ENCODE measurements at places on chromosomes 5 and 9.

DNA sequence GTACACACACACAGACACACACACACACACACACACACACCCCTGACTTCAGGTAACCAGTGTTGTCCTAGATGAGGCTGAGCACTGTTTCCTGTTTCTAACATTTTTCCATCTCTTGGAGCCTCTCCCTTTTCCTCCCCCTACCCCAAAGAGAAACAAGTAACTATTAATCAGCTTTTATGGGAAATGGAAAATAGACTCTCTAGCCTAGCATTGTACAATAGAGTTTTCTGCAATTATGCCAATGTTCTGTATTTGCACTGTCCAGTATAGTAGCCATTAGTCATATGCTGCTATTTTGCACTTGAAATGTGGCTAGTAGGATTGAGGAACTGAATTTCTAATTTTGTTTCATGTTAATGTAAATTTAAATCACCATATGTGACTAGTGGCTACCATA lies 33.1 kb downstream of the RAB3C start:
- no peak for DNase-seq

DNA sequence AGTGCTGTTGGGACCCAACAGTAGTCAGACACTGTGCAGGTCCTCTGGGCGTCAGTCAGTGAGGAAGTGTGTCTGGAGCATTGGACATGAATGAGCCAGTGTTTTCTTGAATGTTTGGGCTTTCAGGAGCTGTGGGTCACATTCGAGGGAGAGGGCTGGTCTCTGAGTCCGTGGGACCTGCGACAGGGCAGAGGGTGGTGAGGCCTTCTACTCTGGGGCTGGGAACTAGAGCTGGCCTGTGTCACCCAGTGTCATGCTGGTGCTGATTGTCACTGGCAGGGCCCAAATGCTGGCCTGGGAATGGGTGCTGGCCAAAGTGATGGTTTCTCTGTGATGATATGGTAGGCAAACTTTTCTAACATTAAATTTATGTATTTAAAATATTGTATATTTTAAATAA lies 10.3 kb downstream of the POLR1E start:
- DNase-seq: no peak

- no peak for DNase-seq
Measured at GRCh38 chr5:168076561-168076991, 214.9 kb upstream of the WWC1 start.

- DNase-seq: no peak
Measured at GRCh38 chr9:4494332-4494731, 4.1 kb downstream of the SLC1A1 start.

GRCh38 chr5:133945568-133945967 lies 22.9 kb downstream of the C5orf15 start:
- no peak for DNase-seq

- DNase-seq: no peak
Measured at GRCh38 chr9:16884373-16884772, 13.9 kb upstream of the BNC2 start.

GRCh38 chr9:69223605-69224004 lies 49.5 kb downstream of the TJP2 start:
- no peak for DNase-seq

DNA sequence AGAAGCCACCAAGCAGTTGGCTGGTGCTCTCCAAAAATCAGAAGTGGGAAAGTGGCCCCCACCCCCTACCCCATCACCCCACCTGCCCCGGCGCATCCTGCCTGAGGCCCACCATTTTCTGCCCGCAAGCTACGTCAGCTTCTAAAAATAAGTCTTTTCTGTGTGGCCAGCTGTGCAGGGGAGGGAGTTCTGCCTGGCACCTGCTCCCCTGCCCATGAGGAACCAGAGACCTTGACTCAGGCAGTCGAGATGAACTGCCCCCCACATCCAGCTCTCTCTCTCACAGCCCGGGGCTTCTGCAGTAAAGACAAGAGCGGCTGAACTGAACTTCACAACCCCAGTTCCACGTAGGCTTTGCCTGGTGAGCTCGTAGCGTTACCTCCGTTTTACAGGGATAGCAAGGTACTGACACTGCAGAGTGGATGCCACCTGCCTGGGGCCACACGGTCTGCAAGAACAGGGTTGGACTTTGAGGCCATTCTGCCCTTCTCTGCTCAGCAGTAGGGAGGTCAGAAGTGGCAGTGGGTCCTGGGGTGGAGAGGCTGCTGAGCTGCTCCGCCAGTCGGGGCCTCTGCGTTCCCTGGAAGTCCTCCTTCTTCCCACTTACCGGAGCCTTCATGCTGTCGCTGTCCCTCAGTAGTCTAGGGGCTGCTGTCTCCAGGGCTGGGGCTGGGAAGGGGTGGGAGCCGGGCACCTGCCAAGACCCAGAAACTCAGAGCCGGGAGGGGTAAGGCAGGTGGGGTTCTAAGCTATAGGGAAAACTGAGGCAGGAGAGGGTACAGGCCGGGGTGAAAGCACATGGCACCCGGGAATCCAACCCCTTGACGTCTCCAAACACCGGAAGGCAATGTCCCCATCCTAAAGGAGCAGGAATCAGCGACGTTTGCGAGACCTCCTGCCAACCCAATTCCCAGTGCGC lies 781 bp downstream of the ST6GALNAC4 start:
- DNase-seq: no peak

GRCh38 chr5:82594097-82594496 lies 315.9 kb upstream of the RPS23 start:
- DNase-seq: no peak

GRCh38 chr5:37704406-37704805 lies 135.4 kb downstream of the GDNF start:
- no peak for DNase-seq

Data from right kidney (tissue), 9 donors.